ENCODE measurements at places on chromosomes 3 and 15. TPM values are rescaled to one million over a fixed set of nuclear protein-coding genes. Genes with fewer than 3 reads are reported as not detected.
A peak's percentile ranks its signal among the peaks of the same experiment; 100 is the strongest.

GRCh38 chr15:66293419-66294156 lies at the start of gene DIS3L:
DIS3L (plus strand) TSS chr15:66293568; CDS start chr15:66293597, 29 bp downstream.
- DNase-seq: peak; percentile 39

- peak; percentile 70 for DNase-seq
Observed at GRCh38 chr3:49998326-49998725, 58.4 kb downstream of the RBM6 start.

- peak; percentile 97 for DNase-seq
Observed at GRCh38 chr15:39511000-39511915, 69.6 kb upstream of the THBS1 start.

- DNase-seq: peak; percentile 63
Observed at GRCh38 chr3:9028134-9028533, 64.9 kb upstream of the RAD18 start.

- no peak for DNase-seq
Observed at GRCh38 chr3:190436331-190436730, 13.4 kb downstream of the TMEM207 start.

GRCh38 chr3:195096484-195097330 lies 174.3 kb downstream of the XXYLT1 start:
- no peak for DNase-seq

DNA sequence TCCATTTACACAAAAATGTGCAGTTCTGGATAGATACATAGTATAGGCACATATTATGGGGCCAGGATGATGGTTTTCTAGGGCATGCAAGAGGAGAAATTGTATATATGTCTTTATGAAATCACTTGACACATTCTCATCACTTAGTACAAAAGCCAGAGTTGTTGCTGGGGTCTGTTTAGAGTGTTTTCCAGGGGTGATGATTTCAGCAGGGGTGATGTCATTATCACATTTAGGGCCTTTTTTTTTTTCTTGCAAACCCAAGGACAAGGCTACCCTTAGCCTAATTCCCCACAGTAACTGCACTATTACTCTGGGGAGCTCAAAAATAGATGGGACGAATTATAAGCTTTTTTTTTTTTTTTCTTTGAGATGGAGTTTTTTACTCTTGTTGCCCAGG lies 3.6 kb downstream of the ZNF589 start:
- no peak for DNase-seq

The MUC20 gene
- total RNA-seq: not detected

- no peak for DNase-seq
Observed at GRCh38 chr15:78225783-78226541, 8.4 kb downstream of the ACSBG1 start.

DNA sequence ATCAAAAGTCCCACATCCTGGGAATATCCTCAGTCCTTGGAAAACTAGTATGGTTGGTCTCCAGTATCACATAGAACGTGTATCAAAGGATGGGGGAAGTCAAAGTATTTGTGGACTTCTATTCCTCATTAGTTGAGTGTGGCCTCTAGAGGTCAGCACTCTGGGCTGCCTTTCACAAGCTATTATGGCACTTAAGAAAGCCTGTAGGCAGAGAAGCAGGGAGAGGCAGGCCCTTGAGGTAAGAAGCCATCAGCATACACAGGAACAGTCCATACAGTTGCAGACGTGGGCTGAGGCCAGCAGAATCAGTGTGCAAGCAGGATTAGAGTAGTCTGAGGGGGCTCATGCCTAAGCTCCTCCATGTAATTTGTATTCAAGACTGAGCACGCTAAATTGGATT lies 341.7 kb downstream of the CLSTN2 start:
- peak; percentile 30 for DNase-seq

The PDCD7 gene
- 18.2 TPM for total RNA-seq

DNA sequence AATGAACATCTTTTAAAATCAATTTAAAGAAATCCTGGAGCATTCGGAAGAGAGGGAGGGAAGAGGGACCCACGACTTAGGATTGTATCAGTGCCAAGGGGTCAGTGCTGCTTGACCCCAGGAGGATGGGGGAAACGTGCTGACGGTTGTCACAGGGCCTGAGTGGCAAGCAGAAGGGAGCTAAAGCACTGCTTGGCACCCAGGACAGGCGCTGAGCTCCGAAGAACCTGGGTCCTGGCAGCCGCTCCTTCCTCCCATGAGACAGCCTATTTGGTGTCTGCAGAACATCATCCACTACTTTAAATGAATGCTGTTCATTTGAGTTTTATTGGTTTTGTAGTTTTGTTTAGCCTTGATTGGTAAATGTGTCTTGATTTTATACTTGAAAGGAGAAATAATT lies 54.5 kb downstream of the RGMA start:
- DNase-seq: no peak

All from LHCN-M2 (cell line).